Activated T-cell treated with anti-CD3 and anti-CD28 coated beads, Interleukin-2, amount 50 U/mL, for 48 hours (primary cell): ENCODE measurements at places on chromosomes 16 and 17.

DNA sequence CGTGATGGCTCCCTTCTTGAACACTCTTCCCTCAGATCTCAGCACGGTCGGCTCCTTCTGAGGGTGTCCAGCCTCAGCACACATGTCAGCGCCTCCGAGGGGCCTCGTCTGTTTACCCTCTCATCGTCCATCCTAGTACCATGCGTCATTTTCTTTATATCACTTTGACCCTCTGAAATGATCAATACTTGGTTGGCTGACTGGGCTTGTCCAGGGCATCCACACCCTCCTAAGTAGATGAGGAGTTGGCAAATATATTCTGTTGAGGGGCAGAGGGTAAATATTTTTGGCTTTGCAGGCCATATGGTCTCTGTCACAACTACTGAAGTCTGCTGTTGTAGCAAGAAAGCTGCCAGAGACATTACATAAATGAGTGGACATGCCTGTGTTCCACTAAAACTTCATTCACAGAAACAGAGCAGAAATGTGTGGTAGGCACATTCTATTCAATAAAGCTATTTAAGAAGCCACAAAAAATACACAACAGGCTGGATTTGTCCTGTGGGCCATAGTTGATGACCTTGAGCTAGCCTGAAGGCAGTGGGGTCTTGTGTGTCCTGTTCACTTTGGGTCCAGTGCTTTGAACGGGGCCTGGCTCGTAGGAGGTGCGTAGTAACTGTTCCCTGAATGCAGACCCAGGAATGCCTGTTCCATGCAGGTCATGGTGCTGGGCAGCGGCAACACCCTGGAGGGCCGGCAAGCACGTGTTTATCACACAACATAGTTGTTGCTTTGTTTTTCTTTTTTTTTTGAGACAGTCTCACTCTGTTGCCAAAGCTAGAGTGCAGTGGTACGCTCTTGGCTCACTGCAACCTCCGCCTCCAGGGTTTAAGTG is 185.8 kb downstream of the SNX29 start:
- DNase-seq: no peak

DNA sequence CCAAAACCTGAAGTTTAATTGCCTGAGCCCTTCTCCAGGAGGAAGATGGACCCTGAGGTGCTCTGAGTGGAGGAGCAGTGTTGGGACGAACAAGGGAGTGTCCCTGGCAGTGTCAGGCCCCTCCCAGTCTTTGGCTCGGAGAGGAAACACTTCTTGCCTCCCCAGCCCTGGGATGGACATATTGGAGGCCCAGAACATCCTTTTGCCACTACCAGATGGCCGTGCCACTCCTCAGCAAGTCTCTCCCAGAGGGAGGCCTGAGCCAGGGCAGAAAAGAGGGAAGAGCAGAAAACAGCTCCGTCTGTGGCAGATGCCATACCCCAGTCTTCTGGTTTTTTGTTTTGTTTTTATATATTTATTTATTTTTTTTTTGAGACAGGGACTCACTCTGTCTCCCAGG is 91.5 kb upstream of the CRHR1 start:
- no peak for DNase-seq

DNA sequence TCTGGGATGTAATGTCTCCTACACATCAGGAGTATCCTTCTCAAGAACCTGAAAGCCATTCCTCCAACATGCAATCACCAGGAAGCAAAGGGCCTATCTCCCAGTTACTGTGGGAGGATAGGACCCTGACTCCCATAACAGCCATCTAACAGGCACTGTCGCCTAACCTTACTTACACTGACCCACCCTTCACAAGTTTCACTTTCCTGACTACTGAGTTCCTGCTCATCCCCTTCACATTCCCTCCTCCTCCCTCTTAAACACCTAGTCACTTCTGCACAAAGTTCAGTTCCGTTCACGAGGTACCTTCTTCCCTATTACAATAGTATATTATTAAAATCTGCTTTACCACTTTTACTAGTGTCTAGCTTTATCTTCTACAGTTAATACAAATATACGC is 1.3 kb downstream of the C17orf67 start:
- no peak for DNase-seq

GRCh38 chr16:10949424-10949970 is 5.1 kb downstream of the CLEC16A start:
- DNase-seq: no peak

DNA sequence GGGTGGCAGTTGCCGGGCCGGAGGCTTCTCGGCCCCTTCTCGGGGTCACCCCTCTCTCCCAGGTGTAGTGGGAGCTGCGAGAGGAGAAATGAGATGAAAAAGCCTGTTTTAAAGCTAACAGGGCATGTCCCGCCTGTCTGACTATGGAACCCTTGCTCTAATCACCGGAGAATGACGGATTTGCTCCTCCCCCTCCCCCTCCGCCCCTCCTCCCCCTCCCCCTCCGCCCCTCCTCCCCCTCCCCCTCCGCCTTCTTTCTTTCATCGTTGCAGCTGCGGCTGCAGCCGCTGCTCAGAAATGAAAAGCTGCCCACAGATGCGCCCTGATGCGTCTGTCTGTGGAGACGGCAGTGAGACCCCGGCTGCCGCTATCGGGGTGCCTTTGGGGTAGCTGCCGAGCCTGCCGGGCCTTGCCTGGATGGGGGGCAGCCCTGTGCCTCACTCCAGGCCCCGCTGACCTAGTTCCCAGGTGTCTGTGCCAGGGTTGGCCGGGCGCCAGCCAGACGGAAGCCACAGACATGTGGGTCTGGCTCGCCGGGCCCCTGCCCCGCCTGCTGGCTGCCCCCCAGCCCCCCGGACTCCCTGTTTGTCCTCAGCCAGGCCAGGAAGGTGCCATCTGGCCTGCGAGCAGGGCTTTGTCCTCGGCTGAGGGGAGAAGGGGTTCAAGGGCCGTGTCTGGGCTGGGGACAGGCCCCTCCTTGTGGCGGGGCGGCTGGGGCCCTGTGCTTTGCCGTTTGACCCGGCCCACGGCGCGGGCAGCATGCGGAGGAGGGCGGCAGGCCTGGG is 37.7 kb downstream of the GINS2 start:
- no peak for DNase-seq

GRCh38 chr16:87704754-87705353 is 60.9 kb downstream of the KLHDC4 start:
- DNase-seq: no peak

- DNase-seq: no peak
These were observed 93.7 kb downstream of the SDK2 start for GRCh38 chr17:73550556-73550955.

- no peak for DNase-seq
These were observed 1001.6 kb upstream of the CDH8 start for GRCh38 chr16:63037761-63038396.

GRCh38 chr17:14594690-14595089 is 293.8 kb downstream of the HS3ST3B1 start:
- DNase-seq: no peak

- DNase-seq: no peak
These were observed 88.8 kb downstream of the LITAF start for GRCh38 chr16:11497851-11498289.

GRCh38 chr17:13862346-13862745 is 207.0 kb upstream of the COX10 start:
- DNase-seq: no peak

- DNase-seq: no peak
These were observed 10.1 kb downstream of the ST6GALNAC2 start for GRCh38 chr17:76575570-76575969.

- DNase-seq: peak; percentile 59
These were observed 1.4 kb downstream of the ZNF668 start for GRCh38 chr16:31072540-31073141.

DNA sequence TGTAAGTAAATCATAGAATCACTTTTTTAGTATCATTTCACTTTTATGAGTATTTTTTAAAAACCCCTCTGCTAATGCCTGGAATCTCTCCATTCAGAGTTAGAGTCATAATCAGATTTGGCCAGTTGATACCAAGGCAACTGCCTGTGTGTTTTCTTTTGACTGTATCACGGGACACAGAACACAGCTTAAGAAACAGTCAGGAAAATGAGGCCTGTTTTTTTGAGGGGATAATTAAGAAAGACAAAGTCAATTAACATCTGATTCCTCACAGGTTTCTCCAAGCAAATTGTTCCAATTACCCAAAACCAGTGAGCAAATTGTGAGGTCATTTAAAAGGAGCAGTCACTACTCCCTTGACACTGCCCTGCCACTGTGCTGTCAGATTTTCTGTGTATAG is 944.5 kb upstream of the SOX9 start:
- no peak for DNase-seq

GRCh38 chr17:79324194-79324593 is 249.6 kb downstream of the ENGASE start:
- DNase-seq: no peak

DNA sequence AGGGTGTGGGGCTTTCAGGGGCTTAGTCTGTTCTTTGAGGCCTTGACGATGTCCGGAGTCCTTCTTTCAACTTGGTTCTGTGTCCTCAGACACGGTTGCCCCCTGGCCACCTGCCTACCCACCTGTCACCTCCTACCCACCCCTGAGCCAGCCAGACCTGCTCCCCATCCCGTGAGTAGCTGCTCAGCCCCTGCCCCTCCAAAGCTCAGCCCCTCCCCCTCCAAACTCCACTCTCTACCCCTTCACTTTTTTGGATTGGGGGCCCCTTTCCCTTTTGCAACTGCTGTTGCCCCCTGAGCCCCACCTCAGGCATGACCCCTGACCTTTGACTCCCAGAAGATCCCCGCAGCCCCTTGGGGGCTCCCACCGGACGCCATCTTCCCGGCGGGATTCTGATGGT is 1.2 kb downstream of the LAT start:
- DNase-seq: peak; percentile 36

- DNase-seq: no peak
These were observed 30.4 kb downstream of the ERN1 start for GRCh38 chr17:64099543-64099942.
